ENCODE measurements at places on chromosomes 1 and 21.

GRCh38 chr1:165383067-165383466, 26.6 kb upstream of the LMX1A start:
- DNase-seq: no peak

GRCh38 chr1:233295237-233295974, at the start of gene PCNX2:
Gene PCNX2 (minus strand): TSS chr1:233295725. CDS start chr1:233295478, 247 bp downstream.
- peak; percentile 88 for DNase-seq

- DNase-seq: no peak
Measured at GRCh38 chr1:213840575-213840974, 147.2 kb upstream of the PROX1 start.

DNA sequence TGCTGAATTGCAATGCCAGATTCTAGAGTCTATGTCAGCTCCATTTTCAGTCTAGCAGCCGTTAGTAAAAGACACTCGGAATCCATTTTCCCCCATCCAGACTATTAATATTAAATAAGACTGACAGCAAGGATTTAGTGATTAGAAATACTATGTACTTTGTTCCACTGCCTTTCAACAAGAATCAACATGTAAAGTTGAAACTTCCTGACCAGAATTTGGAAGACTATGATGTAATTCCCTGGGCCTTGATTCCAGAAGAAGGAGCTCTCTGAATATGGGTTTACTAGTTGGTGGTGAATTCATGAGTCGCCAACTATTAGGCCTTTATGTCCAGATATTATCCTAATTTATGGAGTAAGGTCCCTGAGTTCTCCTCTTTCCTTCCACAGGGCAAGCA, 24.8 kb downstream of the KDM1A start:
- DNase-seq: no peak

DNA sequence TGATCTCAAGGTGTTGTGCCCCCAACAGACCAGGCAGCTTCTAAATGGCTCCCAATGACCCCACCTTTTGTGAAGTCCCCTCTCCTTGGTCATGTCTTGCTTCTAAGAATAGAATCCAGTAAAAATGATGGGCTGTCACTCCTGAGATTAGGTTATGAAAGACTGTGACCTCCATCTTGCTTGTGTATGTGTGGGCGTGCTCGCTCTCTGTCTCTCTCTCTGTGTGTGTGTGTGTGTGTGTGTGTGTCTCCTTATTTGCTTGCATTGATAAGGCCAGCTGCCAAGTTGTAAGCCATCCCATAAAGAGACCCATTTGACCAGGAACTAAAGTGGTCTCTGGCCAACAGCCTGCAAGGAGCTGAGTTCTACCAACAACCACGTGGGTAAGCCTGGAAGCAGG, 22.9 kb upstream of the TMEM51 start:
- DNase-seq: no peak

DNA sequence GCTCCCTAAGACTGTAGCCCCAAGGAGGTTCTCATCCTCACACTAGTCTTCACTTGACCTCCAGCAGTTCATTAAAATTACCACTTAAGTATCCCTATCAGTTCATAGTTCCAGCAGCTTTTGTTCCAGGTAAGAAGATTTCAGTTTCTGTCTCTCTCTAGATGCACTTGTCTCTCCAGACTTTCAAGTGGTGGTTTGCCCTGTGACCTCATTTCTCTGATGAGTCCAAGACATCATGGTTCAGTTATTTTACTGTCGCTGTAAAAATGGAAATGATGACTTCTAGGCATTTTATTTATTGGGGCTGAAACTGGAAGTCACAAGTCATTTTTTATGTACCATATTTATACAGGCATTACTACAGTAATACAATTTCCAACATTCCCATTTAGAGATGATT, 17.9 kb upstream of the RGS18 start:
- DNase-seq: no peak

- DNase-seq: no peak
Measured at GRCh38 chr1:100461222-100461621, 76.7 kb upstream of the GPR88 start.

DNA sequence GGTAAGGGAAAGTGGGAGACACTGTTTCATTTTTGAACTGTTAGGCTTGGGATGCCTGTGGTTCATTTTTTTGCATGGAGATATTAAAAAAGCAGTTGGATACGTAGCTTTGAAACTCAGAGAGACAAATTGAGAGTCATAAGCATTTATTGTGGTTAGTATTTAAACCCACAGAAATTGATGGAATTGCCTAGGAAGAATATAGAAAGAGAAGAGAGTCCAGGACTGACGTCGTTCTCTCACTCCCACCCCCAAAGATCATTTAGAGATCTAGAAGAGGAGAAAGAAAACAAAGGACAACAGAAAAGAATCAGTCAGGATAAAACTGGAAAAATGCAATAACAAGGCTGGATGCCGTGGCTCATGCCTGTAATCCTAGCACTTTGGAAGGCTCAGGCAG, 73.2 kb upstream of the BMP8A start:
- DNase-seq: no peak

- DNase-seq: no peak
Measured at GRCh38 chr1:58006421-58007046, 540.0 kb downstream of the OMA1 start.

- no peak for DNase-seq
Measured at GRCh38 chr1:30788580-30789387, 31.2 kb upstream of the LAPTM5 start.

DNA sequence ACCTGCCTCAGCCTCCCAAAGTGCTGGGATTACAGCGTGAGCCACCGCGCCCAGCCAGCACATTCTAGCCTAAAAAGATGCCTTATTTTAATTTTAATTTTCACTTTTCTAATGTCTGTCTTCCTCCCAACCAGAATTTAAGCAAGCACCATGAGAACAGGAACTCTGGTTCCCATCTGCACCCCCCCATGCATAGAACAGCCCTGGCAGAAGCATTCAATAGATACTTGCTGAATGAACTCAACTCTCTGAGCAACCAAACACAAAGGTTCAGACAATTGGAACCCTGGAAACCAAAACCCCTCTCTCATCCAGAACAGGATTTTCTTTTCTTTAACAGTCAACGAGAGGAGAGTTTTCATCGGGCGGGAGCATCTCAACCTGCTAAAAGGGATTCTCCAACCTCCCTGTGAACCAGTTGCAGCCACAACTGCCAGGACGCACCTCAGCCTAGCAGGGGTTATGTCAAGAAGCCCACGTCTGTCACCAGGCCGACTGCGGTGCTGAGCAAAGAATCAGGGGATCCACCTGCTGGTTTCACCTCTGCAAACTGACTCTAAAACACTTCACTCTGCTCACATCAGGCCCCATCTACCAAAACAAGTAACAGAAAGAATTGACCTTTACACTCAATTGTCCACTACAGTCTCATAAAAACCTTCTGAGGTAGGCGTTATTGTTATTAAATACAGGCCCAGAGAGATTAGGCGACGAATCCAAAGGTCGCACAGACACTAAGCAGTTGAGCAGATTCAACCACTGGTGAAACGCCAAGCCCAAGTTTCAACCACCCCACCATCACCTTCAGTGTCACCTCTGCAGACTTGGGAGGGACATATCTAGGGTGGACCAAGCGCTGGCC, 1.7 kb downstream of the KIAA2013 start:
- peak; percentile 66 for DNase-seq

DNA sequence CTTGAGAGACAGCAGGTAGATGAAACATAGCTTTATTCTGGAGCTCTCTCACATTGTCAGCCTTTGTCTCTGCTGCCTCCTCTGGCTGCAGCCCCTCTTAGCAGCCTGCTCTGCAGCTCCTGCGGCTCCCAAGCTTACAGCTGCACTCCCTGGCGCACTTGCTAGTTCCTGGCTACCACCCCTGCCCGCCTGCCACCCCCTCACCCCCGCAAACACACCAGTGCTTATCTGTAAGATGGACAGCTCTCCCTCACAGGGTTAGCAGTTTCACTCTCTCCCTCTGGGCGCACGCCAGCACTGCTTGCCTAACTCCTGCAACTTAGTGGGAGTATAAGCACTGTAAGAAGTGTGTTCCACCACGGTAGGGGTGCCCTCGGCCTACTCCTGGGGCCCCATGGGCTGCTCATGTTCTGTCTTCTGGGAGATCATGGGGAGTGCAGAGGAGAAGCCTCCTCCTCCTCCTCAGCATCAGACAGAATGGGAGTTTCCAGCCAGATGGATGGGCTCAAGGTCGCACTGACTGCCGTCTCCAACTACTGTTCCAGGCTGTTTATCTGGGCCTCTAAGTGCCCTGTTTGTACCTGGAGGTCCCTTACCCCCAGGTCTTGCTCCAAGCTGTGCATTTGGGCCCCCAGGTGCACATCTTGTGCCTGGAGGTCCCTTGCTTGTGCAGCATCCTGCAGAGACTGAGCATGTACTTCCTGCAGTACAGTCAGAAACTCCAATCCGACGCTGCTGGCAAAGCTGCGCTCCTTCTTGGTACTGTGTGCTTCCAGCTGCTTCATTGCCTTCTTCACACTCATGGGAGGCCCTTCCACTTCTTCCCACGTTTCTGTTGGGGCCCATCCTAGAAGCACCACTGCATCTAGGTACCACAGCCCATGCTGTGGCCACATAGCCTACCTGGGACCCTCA, 1388.1 kb downstream of the AMY1C start:
- DNase-seq: peak; percentile 17

GRCh38 chr1:234943836-234944402, 184.7 kb downstream of the TOMM20 start:
- no peak for DNase-seq
